ENCODE measurements at places on chromosomes 4 and X. TPM values are rescaled to one million over a fixed set of nuclear protein-coding genes. Genes with fewer than 3 reads are reported as not detected.

FATE1 gene
- not detected for total RNA-seq

CACNA1F gene
- total RNA-seq: not detected

GAGE12H gene
- not detected for total RNA-seq

FAM9B gene
- total RNA-seq: not detected

CDS1 gene
- under 0.01 TPM for total RNA-seq

AMER1 gene
- 1.2 TPM for total RNA-seq

PF4V1 gene
- 10.2 TPM for total RNA-seq

IL13RA2 gene
- total RNA-seq: 0.38 TPM

SATL1 gene
- not detected for total RNA-seq

PNMA6F gene
- not detected for total RNA-seq

PLAC1 gene
- total RNA-seq: not detected

ZNF630 gene
- 1.2 TPM for total RNA-seq

GPR78 gene
- total RNA-seq: 0.85 TPM

DGKK gene
- not detected for total RNA-seq

C4orf36 gene
- under 0.01 TPM for total RNA-seq

SYAP1 gene
- total RNA-seq: 53.8 TPM

SHOX gene
- not detected for total RNA-seq

FHIP1A gene
- total RNA-seq: under 0.01 TPM

PAGE5 gene
- not detected for total RNA-seq

ELF4 gene
- 5.4 TPM for total RNA-seq

OPRPN gene
- total RNA-seq: not detected

CT47B1 gene
- not detected for total RNA-seq

ATP2B3 gene
- not detected for total RNA-seq

ZMAT1 gene
- total RNA-seq: 2.0 TPM

SYN1 gene
- 0.28 TPM for total RNA-seq

PNMA6E gene
- not detected for total RNA-seq

HS6ST2 gene
- total RNA-seq: not detected

SRPK3 gene
- 0.85 TPM for total RNA-seq

GBA3 gene
- total RNA-seq: not detected

RUFY3 gene
- total RNA-seq: 66.2 TPM

POF1B gene
- under 0.01 TPM for total RNA-seq

CT45A5 gene
- total RNA-seq: not detected

CPE gene
- total RNA-seq: 294 TPM

SSX4B gene
- total RNA-seq: not detected

MANBA gene
- 24.9 TPM for total RNA-seq

RPL39 gene
- total RNA-seq: 10,791 TPM

YY2 gene
- 1.2 TPM for total RNA-seq

SPANXN4 gene
- total RNA-seq: not detected

ARAF gene
- total RNA-seq: 15.9 TPM

TIGD4 gene
- 0.28 TPM for total RNA-seq

SLC7A11 gene
- total RNA-seq: 32.0 TPM

FDCSP gene
- total RNA-seq: not detected

UPF3B gene
- 1.5 TPM for total RNA-seq

CXCL3 gene
- 5.4 TPM for total RNA-seq

CXorf38 gene
- 9.6 TPM for total RNA-seq

AIFM1 gene
- total RNA-seq: 28.0 TPM

FOXR2 gene
- total RNA-seq: not detected

GAGE13 gene
- not detected for total RNA-seq

PDLIM5 gene
- 183 TPM for total RNA-seq

ERAS gene
- not detected for total RNA-seq

CT83 gene
- not detected for total RNA-seq

RBMX2 gene
- total RNA-seq: 17.1 TPM

CT45A2 gene
- not detected for total RNA-seq

TMEM31 gene
- total RNA-seq: not detected

MAGEB1 gene
- total RNA-seq: not detected

MCUB gene
- total RNA-seq: 30.3 TPM
